ENCODE measurements at places on chromosomes 5 and 9.

- no peak overlapping the region for H3K27ac ChIP-seq
- H3K4me3 ChIP-seq: no peak overlapping the region
- H3K4me1 ChIP-seq: no peaks in the 10 kb centered on the region
- H3K27me3 ChIP-seq: no peaks in the 10 kb centered on the region
Observed at GRCh38 chr5:134937526-134937925, 30.2 kb upstream of the CATSPER3 start.

DNA sequence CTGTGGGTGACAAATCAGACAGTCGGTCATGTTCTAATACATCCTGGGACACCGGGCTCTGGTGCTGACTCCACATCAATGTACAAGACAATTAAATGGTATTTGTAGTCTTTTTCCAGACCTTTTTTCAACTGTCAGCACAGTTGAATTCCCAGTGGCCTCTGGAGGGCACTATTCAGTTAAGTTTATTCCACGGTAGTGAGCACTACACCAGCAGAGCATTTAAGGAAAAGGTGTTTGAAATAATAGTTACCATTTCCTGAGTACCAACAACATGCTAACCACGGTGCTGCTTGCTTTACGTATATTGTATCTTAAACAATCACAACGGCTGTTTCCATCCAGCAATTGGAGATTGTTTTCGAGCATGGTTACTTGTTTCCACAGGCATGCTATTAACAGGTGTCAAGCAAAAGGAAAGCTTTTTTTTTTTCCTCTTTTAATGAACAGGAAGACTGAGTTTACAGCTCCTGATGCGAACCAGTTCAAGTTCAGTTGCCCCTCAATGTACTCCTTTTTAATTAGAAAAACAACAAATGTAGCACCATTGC lies 186.7 kb downstream of the PDZD2 start:
- peak; percentile 17 for DNase-seq
- H3K4me3 ChIP-seq: no peak overlapping the region
- H3K27ac ChIP-seq: no peak overlapping the region
- H3K36me3 ChIP-seq: no peaks in the 10 kb centered on the region
- H3K27me3 ChIP-seq: no peaks in the 10 kb centered on the region

DNA sequence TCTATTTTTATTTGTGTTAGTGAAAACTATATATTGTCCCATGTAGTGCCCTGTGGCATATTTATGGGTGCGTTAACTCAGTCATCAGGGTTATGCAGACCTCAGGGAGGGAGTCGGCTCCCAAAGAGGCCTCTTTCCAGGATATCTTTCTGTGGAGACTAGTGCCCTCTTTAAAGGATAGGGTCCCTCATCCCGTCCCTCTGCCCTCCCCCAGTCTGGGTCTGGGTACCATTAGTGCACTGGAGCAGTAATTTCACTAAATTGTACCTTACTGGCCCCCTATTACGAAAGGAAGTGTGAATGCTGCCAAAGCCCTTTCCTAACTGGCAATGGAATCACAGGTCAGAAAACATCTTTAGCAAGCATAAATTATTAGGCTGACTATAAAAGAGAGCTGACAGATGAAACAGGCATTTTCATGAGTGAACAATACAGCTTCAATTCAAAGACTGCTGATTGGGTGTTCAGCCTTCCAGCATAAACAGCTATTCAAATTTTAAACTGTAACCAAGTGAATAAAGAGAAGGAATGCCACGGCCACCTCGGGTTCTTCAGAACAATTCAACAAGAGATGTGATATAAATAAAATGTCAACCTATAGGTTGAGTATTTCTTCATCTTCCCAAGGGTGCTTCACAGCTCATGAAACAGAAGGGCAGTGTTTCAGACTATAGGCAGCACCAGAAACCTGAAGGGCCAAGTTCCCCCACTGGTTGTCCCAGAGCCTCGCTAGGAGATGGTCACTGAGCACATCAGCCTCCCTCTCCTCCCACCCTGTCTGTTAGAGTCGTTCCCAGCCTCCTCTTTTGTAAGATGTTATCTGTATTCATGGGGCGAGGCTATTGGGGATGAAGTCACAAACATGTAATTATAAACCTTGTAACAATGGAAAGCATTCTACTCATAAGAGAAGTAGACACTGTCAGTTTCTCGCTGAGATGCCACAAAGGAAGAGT lies 318.7 kb downstream of the TMEM161B start:
- no peaks in the 10 kb centered on the region for H3K36me3 ChIP-seq
- DNase-seq: no peak
- H3K27ac ChIP-seq: no peak overlapping the region
- no peaks in the 10 kb centered on the region for H3K4me1 ChIP-seq
- H3K27me3 ChIP-seq: no peaks in the 10 kb centered on the region

GRCh38 chr5:129361441-129362025 lies 98.6 kb upstream of the ADAMTS19 start:
- no peak for DNase-seq
- no peak overlapping the region for H3K27ac ChIP-seq

- DNase-seq: no peak
- peaks cover 13% of the 10 kb centered on the region for H3K4me1 ChIP-seq
- no peak overlapping the region for H3K27ac ChIP-seq
- H3K27me3 ChIP-seq: no peaks in the 10 kb centered on the region
Observed at GRCh38 chr9:21580636-21581378, 98.7 kb upstream of the IFNE start.

DNA sequence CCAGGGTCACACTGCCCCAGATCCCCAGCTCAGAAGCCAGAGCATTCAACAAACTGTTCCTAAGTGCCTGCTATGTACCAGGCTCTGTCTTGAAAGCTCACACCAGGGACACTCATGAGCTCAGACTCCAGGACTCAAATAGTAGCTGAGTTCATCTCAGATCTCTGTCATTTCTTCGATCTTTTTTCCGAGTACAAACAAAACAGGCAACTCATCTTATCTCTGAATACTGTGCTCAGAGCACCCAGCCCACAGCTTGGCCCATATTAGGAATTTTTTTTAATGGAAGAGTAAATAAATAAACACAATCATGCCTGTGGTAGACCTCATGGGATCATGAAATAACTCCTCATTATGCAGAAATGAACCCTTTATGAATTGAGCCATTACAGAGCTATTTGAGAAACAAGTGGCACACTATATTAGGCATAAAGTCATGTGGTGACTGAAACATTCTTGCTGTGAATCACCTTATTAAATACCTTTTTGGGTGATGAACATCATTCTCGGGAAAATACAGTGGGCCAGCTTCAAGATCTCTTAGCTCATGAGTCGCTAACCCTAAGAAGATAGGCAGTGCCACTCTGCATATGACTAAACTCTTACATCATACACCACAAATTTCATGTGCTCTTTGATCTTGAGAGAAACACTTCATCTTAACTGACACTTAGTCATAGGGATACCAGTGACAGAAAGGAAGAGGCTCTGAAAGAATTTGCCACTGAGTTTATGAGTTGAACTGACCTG lies 9.9 kb downstream of the SH3RF2 start:
- H3K4me3 ChIP-seq: no peak overlapping the region
- DNase-seq: no peak
- no peaks in the 10 kb centered on the region for H3K4me1 ChIP-seq
- no peaks in the 10 kb centered on the region for H3K27me3 ChIP-seq

GRCh38 chr5:65620021-65620420 lies 4.1 kb downstream of the TRIM23 start:
- no peak overlapping the region for H3K4me3 ChIP-seq
- H3K4me1 ChIP-seq: peaks cover 14% of the 10 kb centered on the region
- H3K27ac ChIP-seq: no peak overlapping the region
- H3K36me3 ChIP-seq: peaks cover 28% of the 10 kb centered on the region
- no peaks in the 10 kb centered on the region for H3K27me3 ChIP-seq
- no peak for DNase-seq

GRCh38 chr9:20197976-20198685 lies 409.3 kb upstream of the SLC24A2 start:
- H3K4me1 ChIP-seq: no peaks in the 10 kb centered on the region
- no peak overlapping the region for H3K27ac ChIP-seq
- DNase-seq: no peak
- H3K27me3 ChIP-seq: no peaks in the 10 kb centered on the region
- H3K36me3 ChIP-seq: no peaks in the 10 kb centered on the region

DNA sequence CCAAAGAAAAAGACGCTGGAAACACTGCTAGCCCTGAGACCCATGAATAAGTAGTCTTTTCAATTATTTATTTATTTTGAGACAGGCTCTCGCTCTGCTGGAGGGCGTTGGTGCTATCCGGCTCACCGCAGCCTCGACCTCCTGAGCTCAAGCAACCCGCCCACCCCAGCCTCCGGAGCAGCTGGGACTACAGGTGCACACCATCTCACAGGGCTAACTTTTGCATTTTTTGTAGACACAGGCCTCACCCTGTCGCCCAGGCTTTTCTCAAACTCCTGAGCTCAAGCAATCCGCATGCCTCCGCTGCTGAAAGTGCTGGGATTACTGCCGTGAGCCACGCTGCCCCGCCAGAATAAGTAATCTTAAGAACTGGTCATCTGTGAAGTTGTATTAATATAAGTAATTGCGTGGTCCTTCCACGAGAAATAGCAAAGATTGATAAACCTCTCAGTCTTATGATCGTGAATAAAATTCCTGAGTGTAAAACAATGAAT lies 1.6 kb downstream of the ANXA2R start:
- peak overlapping the region; percentile 84 for H3K4me3 ChIP-seq
- DNase-seq: no peak
- H3K27me3 ChIP-seq: no peaks in the 10 kb centered on the region
- H3K36me3 ChIP-seq: no peaks in the 10 kb centered on the region
- peak overlapping the region; percentile 90 for H3K27ac ChIP-seq
- H3K4me1 ChIP-seq: peaks cover 69% of the 10 kb centered on the region

DNA sequence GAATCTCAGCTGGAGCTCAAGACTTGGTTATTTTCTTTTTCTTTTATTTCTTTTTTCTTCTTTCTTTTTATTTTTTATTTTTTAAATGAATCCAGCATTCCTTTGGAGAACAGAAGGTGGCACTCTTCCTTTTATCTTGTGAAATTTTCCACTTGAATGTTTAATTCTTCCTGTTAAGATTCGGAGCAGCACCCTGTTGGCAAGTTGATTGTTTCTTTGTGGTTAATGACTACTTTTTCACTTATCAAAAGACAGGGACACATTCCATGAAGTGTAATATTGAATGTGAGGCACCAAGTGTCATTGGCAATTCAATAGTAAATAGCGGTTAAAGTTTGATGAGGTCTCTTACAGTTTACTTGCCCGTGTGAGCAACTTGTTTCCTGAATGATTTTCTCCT lies 240.5 kb upstream of the CHD1 start:
- H3K27ac ChIP-seq: no peak overlapping the region
- H3K4me3 ChIP-seq: no peak overlapping the region
- H3K27me3 ChIP-seq: no peaks in the 10 kb centered on the region
- no peaks in the 10 kb centered on the region for H3K36me3 ChIP-seq
- DNase-seq: no peak
- no peaks in the 10 kb centered on the region for H3K4me1 ChIP-seq

- no peaks in the 10 kb centered on the region for H3K36me3 ChIP-seq
- DNase-seq: no peak
- no peak overlapping the region for H3K4me3 ChIP-seq
- no peaks in the 10 kb centered on the region for H3K4me1 ChIP-seq
Observed at GRCh38 chr9:109993250-109993978, 213.4 kb downstream of the PALM2AKAP2 start.

DNA sequence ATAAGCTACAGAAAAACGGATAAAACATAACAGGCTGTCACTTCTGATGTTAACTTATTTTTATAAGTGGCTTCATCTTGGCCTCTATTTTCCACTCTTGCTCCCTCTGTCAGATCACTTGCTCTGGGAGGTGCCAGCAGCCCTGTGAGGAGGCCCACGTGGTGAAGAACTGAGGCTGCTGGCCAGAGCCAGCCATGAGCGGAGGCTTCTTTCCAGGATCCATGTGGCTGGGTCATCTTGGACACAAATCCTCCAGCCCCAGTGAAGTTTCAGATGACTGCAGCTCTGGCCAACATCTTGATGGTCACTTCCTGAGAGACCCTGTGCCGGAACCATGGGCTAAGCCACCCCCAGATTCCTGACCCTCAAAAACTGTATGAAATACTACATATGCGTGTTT lies 7.5 kb upstream of the CMBL start:
- no peaks in the 10 kb centered on the region for H3K27me3 ChIP-seq
- H3K36me3 ChIP-seq: no peaks in the 10 kb centered on the region
- H3K4me3 ChIP-seq: no peak overlapping the region
- no peak overlapping the region for H3K27ac ChIP-seq

GRCh38 chr5:23820765-23821471 lies 313.5 kb downstream of the PRDM9 start:
- no peaks in the 10 kb centered on the region for H3K4me1 ChIP-seq
- H3K4me3 ChIP-seq: no peak overlapping the region
- H3K27me3 ChIP-seq: no peaks in the 10 kb centered on the region
- no peak overlapping the region for H3K27ac ChIP-seq
- no peak for DNase-seq
- H3K36me3 ChIP-seq: no peaks in the 10 kb centered on the region

DNA sequence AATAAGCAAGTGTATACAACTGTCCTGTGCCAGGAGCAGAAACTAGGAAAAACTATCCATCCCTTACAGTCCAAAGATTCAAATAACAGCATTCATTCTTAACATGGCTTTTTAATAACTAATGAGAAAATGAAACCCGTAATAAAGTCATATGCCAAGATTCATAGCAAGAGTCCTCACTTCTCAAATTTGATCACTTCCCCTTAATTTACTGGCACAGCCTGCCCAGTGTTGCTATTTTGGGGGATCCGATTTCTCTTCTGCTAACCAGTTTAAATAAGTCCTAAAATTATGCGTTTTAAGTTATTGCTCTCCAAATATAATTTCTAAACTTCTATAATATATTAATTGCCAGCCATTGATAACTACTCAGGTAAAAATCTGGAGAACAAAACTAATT lies 177.0 kb upstream of the PTGER4 start:
- H3K27me3 ChIP-seq: no peaks in the 10 kb centered on the region
- no peak overlapping the region for H3K27ac ChIP-seq
- peaks cover 3% of the 10 kb centered on the region for H3K4me1 ChIP-seq
- no peak for DNase-seq

DNA sequence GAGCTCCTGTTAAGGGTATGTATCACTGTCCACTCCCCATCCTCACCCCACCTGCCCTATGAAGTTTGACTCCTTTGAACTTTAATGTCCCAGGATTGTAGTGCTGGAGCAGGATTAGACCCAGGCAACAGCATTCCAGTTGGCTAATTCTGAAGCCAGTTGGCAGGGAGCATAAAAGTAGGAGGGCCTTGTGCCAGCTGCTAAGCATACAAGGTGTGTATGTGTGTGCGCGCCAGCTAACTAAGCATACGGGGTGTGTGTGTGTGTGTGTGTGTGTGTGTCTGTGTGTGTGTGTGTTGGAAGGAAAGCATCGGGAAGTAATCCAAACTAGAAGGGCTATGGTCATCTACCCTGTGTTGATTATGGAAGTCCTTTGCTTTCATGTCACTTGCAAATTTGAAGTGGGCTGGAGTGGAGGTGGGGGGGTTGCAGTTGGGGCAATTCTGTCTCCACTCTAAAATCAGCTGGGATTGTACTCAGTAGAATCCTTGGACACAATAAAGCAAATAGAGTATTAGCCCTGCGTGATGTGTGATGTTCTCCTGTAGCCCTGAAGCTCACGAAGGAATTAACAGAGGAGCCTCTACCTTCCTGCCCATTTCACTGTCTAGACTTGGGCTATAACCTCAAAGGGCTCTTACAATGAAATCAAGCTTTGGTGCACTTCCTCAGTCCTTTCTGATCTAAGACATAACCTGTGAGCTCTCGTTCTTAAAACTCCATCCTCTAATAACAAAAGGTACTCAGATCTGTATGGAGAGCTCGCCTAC lies 26.9 kb downstream of the HMGCR start:
- H3K36me3 ChIP-seq: peaks cover 19% of the 10 kb centered on the region
- H3K4me1 ChIP-seq: no peaks in the 10 kb centered on the region
- DNase-seq: no peak
